H7 (cell line): ENCODE measurements at places on chromosomes 5 and 9. TPM values are rescaled to one million over a fixed set of nuclear protein-coding genes. Genes with fewer than 3 reads are reported as not detected.

The SLC34A1 gene
- not detected in 2 replicates for total RNA-seq

The CAMK2A gene
- 0.07 TPM in 1 of 2 replicates, not detected in the other for total RNA-seq

The DMXL1 gene
- total RNA-seq, result 20.8 and 40.7 TPM in 2 replicates

The TLX3 gene
- not detected in 2 replicates for total RNA-seq

The BTNL3 gene
- total RNA-seq, result not detected in 2 replicates

The FCN2 gene
- total RNA-seq, result not detected in 2 replicates

The CKMT2 gene
- total RNA-seq, result 0.66 and 1.2 TPM in 2 replicates

The TMC1 gene
- not detected in 2 replicates for total RNA-seq

The IL31RA gene
- not detected in 2 replicates for total RNA-seq

The ERCC6L2 gene
- total RNA-seq, result 28.3 and 38.6 TPM in 2 replicates

The BHMT gene
- 0.28 and 0.52 TPM in 2 replicates for total RNA-seq

The HRCT1 gene
- total RNA-seq, result 0.21 TPM in 1 of 2 replicates, not detected in the other

The C5orf58 gene
- total RNA-seq, result 4.3 and 4.9 TPM in 2 replicates

The CORO2A gene
- total RNA-seq, result 30.5 and 32.1 TPM in 2 replicates

The IL3 gene
- total RNA-seq, result not detected in 2 replicates

The CDKN2A gene
- total RNA-seq, result not detected in 2 replicates

The SOX30 gene
- 0.04 and 0.42 TPM in 2 replicates for total RNA-seq

The ASTN2 gene
- 7.4 and 9.3 TPM in 2 replicates for total RNA-seq

- no peak for DNase-seq
These were observed 25.8 kb upstream of the LECT2 start for GRCh38 chr5:135980620-135981019.

- DNase-seq, result no peak
These were observed 529.1 kb upstream of the BRINP1 start for GRCh38 chr9:119898316-119898715.

DNA sequence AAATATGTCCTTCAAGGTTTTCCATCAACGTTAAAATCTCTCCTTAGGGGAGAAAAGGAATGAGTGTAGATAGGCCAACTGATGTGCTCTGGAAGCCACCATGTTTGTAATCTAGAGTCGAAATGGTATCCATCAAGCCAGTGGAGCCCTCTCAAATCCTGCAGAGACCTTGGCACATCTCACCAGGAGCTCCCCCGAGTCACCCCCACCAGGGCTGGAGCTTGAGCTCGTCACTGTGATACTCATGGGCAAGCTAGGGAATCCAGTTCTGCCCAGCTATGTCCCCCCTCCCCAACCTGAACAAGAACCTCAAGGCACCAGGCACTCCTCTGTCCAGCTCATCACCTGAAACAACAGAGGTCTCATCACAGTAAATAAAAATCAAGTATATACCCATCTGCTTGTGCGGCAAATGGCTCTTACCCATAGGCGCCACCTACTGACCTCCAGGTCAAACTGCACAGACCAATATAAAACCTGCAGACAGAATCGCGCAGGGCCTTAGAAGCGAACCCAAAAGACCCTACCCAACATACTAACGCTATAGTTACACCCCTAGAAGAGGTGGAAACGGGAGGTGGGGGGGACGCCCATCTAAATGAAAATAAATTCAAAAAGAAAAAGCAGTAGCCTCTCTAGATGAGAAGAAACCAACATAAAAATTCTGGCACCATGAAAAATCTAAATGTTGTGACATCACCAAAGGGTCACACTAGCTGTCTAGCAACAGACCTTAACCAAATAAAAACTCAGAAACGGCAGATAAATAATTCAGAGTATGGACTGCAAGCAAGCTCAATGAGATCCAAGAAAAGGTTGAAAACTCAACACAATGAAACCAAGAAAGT, 75.0 kb downstream of the TTC39B start:
- DNase-seq, result peak; percentile 72

GRCh38 chr9:22211588-22212360, 202.7 kb upstream of the CDKN2B start:
- no peak for DNase-seq

GRCh38 chr5:168001318-168001717, 290.1 kb upstream of the WWC1 start:
- no peak for DNase-seq

- no peak for DNase-seq
These were observed 25.4 kb downstream of the ADAMTS2 start for GRCh38 chr5:179319741-179320281.

- peak; percentile 49 for DNase-seq
These were observed 1.3 kb upstream of the DMRT3 start for GRCh38 chr9:974996-975739.

- DNase-seq, result no peak
These were observed 268.6 kb downstream of the SEC61B start for GRCh38 chr9:99490729-99491128.

DNA sequence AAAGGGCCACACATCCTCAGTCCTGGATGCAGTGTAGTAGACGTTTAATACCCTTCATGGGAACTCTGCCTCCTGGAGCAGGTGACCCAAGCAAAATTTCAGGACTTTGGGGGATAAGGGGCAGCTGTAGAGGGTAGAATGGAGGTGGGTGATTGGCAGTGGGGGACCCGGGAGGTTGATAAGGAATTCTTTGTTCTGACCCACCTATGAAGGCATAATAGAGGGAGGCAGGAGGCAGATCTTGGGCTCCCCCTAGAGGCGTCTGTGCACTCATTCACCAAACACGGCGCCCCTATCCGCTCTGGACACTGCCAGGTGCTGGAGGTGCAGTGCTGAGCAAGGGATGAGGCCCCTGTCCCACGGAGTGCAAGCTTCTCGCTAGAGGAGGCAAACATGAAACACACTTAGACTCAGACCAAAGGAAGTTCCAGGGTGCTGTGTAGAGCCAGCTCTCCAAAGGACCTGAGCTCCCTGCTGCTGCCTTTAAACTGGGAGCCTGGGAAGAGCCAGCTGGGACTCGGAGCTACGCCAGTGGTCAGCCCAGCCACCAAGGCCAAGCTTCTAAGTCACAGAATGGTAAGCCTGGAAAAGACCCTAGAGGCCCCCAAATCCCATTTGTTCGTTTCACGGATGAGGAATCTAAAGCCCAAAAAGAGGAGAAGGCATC, 7.7 kb downstream of the IL17B start:
- DNase-seq, result peak; percentile 92

DNA sequence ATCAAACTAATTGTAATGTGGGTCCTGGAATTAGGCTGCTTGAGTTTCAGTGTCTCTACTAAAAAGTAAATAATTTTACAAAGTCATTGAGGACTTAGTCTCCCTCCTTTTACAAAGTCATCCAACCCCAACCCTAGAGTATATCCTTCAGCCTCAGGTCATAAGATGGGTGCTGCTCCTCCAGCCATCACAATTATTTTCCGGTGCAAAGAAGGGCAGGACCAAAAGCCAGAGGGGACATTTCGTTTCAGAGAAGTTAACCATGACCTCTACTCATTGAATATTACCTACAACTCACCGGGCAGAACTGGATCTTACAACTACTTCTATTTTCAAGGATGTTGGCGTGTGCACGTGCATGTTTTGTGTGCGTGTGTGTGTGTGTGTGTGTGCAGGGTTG, 60.5 kb upstream of the TNFSF8 start:
- DNase-seq, result no peak

- DNase-seq, result no peak
These were observed 12.0 kb downstream of the UIMC1 start for GRCh38 chr5:176994460-176995121.

- DNase-seq, result no peak
These were observed 1.3 kb downstream of the BARHL1 start for GRCh38 chr9:132583584-132584304.

- DNase-seq, result no peak
These were observed 26.1 kb downstream of the SPDL1 start for GRCh38 chr5:169609716-169610115.

- no peak for DNase-seq
These were observed 327.2 kb downstream of the SLF1 start for GRCh38 chr5:94945656-94946055.

DNA sequence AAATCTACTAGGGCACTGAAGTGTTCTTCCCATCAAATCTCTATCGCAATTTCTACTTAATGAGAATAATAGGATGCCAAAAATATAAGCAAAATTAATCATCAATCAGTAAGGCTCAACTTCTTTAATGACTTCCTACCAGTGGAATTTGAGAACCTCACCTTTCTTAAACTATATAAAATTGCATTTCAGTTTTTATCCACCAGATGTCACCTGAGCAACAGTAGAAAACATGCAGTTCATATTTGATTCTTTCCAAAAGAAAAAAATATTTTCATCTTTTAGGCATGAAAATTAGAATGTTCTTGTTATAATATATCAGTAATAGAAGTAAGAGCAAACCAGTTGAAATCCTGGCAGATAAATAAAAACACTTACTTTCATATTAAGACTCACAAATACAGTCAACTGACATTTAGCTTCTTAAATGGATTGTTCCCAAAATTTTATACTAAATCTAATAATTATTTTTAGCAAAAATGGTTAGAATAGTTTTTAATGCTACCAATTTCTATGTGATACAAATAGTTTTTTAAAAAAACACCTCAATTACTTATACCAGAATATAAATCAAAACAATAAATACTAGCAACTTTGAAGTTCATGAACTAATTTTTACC, 13.4 kb upstream of the CCDC112 start:
- no peak for DNase-seq

GRCh38 chr9:2082772-2083171, 67.6 kb downstream of the SMARCA2 start:
- DNase-seq, result no peak

GRCh38 chr5:177171961-177172360, 38.4 kb downstream of the NSD1 start:
- DNase-seq, result no peak

DNA sequence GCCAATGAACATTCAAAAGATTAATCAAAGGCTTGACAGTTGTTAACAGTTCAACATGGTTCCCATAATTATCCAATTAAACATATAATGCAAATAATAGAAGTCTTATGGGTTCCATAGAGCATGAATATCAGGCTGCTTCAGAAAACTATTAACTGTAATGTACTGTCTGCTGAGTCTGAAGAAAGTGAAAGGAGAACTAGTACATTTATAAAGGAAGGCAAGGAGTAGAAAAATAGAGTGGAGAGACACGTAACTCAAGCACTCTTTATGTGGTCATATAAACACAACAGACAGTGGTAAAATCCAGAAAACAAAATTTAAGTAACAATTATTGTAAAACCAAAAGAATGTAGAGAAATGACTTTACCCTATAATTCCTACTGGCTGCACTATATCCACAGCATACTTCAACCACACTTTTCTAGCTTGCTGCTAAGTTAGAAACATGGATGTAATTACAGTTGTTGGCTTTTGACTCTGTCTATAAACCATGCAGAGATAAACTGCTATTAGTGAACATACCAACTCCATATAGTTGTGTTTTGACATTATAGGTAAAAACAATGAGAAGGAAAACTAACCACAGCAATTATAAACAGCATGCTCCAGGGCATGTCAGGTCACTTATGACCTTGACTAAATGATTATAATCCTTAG, 32.7 kb downstream of the NFIB start:
- no peak for DNase-seq

DNA sequence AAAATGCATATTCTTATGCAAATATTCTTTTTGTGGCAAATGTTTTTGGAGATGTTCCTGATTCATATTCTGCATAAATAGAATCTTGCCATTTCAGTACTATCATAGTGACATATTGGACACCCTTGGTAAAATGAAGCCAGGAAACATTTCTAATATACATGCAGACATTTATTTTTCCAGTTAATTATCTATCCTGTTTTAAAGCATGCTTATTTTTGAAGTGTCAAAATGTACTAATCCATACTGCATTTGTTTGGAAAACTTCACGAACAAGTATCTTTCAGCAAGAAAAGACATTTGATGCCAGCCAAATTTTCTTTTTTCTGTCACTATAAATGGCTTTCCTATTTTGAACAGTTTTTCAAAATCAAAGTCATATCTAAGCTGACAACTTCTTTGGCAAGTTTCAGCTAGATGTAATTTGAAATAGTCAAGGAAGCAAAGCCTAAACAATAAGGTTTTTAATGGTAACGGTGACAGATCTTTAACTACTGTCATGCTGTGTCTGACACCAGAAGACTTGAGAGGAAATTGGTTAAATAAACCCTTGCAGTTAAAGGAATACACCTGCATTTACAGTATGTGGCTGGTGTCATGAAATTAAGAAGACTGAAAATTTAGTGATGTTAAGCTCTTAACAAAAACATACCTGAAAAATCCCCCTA, 284.3 kb downstream of the TLE1 start:
- no peak for DNase-seq

GRCh38 chr5:38607930-38608564, 51.6 kb upstream of the LIFR start:
- no peak for DNase-seq

GRCh38 chr9:121688146-121688680, 36.8 kb downstream of the DAB2IP start:
- DNase-seq, result no peak

DNA sequence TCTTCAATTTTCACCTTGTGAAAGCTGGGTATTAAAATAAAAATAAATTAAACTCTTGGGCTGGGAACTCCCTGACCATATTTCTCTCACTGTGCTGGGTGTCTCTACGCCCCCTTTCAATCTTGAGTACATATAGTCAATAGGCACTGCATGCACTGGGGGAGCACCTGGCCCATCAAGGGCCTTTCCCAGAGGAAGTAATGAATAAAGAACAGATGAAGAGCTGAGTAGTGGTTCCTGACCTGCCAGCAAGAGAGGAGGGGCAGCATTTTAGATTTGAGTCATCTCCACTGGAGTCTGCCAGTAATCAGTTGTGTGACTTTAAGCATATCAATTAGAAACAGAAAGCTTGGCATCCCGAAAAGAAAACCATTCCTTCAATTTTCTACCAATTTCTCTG, 6.2 kb downstream of the MAPKAP1 start:
- DNase-seq, result peak; percentile 49

DNA sequence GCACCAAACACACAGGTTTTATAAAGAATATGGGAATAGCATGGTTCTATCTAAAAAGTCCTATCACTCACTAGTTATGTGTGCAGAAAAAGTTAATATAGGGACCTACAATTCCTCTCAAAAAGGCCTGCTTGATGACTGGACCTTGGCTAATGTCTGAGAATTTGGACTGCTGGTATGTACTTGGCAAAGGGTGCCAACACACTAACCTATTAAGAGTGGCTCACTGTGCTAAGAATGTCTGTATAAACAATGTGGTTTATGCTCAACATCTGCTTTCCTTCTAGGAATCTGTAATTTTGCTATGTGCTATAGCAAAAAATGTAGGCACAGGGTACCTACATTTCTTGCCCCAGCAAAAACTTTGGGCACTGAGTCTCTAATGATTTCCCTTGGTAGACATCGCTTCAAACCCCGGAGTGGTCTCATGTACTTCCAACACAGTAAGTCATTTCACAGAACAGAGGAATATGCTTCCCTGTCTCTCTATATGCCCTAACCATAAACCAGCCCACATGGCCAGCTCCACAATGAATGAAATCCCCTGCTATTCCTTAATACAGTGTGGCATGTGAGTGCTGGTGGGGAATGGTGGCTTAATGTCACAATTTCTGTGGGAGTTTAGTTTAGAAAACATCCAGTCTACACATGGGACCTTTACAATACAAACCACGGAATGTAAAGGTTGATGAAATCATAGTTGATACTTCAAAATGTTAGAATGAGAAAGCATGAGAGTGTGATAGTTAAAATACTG, 101.7 kb downstream of the UBAP2 start:
- no peak for DNase-seq
